ENCODE measurements at places on chromosomes 3 and 15.

GRCh38 chr3:23829242-23829934, 23.6 kb downstream of the UBE2E1 start:
- DNase-seq = no peak

DNA sequence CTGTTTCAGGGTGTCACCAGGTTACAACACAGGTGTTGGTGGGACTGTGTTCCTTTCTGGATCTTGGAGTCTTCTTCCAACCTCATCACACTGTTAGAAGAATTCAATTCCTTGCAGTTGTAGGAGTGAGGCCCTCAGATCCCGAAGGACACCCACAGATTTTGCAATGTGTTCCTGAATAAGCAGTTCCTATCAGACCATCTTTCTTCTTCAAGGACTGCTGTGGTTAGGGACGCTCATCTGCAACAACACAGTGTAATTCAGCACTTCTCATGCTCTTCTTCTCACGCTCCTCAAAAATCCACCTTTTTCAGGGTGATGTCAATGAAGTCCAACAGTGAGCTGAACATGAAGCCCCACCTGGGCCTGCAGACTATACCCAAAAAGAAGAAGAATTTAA, 18.8 kb downstream of the TM2D3 start:
- no peak for DNase-seq

DNA sequence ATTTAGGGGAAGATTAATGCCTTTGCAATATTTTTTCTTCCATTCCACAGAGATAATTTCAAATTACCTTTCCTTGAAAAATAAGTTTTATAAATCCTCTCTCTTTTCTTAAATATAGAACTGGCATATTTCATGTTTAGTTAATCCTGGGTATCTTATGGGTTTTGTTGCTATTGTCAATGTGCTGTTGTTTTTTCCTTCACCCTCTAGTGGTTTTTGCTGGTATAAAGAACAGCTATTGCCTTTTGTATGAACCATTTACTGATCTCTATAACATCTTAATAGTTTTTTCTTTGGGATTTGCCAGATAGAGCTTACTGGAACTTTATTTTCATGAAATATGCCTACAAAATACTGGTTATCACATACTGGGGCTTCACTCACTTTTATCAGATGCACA, 359.6 kb upstream of the DPPA4 start:
- DNase-seq = no peak

DNA sequence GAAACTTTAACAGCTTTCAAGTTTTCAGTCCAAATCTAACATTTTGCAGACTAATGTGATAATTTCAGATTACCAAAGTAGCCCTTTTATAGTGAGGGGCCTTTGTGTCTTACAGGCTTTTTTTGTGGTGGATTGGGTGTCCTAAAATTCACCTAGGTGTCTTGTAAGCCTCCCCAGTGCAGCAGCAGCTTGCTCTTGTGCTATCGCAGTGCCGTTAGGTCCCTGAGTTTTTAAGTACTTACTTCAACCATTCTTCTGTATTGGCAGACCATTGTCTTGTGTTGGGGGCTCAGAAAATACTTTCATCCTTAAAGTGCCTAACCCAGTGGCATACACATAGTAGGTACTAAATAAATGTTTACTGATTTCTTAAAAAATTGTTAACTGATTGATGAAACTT, 2.1 kb downstream of the PDE8A start:
- DNase-seq = no peak

GRCh38 chr3:153621953-153622352, 459.9 kb downstream of the RAP2B start:
- no peak for DNase-seq

DNA sequence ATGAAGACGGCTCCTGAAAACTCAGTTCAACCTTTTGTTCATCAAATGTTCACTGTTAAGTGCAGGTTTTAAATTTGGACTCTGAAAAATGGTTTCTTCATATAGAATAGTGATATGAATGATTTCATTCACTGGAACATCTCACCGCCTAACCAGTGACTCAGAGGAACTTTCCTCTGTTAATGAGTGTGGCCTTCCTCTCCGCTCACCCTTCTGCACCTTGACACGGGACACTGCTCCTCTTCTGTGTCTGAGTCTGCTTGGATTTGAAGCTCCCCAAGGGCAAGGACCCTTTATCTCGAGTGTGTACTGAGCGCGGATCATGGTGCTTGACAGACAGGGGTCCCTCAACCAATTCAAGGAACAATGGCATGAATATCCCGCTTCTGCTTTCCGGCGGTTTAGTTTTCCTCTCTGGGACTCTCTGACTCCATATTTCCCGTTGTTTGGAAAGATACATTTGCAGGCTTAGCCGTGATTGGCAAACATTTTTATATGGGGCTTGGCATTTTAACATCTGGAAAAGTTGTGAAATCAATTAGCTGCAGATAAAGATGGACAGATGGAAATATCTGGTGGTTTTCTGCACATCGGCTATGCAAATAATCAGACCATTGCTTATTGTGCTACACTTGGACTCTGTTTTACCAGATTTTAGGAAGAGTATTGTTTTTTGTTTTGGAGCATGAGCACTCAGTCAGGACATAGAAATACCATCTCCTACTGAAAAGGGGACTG, 20.9 kb downstream of the KBTBD8 start:
- DNase-seq = no peak

DNA sequence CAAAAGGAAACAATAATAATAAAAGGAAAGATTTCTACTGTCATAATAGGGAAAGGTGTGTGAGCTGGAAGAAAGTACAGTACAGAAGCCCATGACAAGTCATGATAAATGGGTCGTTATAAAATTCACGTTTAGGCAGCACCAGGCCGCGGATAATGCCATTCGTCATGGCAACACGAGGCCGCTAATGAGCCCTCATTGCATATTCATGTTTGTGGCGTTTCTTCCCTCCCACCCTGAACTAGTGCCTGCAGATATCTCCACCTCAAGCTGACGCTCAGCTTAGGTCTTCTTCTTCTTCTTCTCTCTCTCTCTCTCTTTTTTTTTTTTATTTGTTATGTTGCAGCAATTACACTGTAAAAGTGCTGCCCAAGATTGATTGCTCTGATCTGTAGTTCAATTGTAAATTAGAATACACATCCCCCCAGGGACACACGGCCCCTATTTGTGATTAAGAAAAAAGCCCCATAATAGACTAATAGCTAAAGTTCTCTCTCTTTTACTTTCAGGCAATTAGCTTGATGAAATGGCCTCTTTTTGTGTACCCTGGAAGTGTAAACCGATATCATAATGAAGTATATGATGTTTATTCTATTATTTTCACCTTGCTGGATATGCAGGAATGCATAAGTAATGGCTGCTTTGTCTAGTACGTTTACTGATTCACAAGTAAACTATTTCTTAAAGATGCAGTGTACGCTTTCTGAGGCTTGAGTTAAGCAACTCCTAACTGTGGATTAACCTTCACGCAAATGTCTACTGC, 61.9 kb upstream of the NR2F2 start:
- DNase-seq = no peak

DNA sequence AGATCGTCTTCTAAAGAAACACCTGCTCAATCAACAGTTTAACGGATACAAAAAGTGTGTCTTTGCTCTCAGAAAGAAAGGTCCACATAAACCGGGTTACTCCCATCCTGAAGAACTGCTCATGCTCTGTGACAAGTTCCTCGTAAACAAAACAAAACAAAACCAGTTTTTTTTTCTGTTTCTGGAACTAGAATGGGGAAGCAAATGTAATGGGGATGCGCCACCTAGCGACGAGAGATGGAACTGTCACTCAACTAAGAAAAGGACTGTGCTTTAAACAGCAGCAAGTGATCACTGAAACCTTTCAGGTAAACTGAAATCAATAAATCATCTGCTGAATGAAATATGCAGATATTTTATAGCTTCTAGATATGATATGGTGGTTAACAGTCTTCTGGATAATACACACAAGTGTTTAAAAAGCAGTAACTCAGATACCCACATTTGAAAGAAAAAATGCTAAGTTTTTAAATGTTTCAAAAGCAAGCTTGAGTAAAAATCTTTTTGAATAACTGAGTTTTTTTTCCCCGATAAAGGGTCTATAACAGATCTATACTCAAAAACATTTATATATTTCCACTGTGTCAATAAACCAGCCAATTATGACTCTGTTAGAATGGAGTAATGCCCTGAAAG, 10.9 kb downstream of the TM2D3 start:
- peak; percentile 45 for DNase-seq

GRCh38 chr3:131361464-131362421, 19.8 kb upstream of the NUDT16 start:
- DNase-seq = no peak

DNA sequence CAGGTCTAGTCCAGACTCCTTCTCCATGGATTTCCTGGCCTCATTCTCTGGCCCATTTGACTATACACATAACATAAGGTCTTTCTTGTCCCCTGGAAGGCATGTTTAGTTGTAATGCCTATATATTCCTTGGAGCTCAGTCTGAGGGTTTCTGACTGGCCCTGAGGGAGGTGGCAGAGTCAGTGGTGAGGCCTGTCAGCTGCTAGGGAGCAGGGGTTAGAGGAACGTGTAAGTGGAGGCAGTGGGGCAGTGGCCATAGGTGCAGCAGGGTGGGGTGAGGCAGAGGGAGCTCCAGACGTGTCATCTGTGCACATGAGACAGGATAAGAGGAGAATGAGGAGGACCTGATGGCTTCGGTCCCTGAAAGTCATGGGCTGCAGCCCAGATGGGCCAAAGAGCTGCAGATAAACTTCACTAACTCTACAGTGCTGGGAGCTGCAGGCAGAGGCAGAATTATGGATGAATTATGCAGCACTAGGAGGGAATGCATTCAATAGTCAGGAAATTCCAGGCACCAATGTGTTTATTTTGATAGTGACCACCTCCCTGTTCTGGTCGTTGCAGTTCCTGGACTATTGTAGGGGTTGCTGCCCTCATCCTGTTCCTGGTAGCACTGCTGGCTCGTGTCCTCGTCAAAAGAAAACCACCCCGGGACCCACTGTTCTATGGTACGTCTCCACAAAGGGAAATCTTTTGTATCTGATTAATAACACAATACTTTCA, 4.9 kb downstream of the TM6SF1 start:
- DNase-seq = no peak

GRCh38 chr3:46719044-46719565, 1.4 kb upstream of the PRSS50 start:
- DNase-seq = no peak

DNA sequence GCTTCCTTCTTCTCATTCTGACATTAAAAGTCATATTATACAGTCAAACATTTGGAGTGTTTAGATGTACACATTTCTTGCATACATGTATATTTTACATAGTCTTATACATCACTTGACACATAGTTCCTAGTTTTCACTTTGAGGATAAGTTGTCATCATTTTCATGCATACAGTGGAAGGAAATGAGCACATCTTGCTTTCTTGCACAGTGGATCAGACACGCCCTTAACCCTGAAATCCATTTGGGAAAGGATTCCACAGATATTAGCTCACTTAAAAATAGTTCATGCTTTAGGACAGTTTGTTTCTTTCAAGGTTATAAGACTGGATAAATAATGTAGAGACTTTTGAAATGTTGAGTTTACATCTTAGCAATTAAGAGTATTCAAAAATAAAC, 148.6 kb upstream of the MME start:
- no peak for DNase-seq

DNA sequence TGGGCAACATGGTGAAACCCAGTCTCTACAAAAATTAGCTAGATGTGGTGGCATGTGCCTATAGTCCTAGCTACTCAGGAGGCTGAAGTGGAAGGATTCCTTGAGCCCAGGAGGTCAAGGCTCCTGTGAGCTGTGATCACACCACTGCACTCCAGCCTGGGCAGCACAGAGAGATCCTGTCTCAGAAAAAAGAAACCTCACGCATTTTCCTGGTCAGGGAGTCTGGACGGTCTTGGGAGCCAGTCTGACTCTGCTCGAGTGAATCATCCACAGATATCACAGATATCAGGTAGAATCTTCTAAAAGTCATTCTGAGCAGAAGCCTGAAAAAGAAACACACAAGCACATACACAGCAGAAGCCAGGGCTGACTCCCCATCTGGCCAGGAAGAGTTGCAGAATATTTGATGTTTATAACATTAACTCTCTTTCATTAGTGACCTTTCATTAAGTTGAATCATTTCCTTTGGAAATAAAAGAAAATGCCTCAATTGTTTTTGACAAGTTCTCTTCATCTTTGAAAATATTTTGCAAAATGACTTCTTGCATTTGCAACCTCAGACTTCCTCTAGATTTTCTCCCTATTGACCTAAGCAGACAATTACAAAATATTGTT, 56.5 kb upstream of the ABHD17C start:
- no peak for DNase-seq

GRCh38 chr15:89089316-89090230, 1.3 kb downstream of the ABHD2 start:
- DNase-seq = no peak

DNA sequence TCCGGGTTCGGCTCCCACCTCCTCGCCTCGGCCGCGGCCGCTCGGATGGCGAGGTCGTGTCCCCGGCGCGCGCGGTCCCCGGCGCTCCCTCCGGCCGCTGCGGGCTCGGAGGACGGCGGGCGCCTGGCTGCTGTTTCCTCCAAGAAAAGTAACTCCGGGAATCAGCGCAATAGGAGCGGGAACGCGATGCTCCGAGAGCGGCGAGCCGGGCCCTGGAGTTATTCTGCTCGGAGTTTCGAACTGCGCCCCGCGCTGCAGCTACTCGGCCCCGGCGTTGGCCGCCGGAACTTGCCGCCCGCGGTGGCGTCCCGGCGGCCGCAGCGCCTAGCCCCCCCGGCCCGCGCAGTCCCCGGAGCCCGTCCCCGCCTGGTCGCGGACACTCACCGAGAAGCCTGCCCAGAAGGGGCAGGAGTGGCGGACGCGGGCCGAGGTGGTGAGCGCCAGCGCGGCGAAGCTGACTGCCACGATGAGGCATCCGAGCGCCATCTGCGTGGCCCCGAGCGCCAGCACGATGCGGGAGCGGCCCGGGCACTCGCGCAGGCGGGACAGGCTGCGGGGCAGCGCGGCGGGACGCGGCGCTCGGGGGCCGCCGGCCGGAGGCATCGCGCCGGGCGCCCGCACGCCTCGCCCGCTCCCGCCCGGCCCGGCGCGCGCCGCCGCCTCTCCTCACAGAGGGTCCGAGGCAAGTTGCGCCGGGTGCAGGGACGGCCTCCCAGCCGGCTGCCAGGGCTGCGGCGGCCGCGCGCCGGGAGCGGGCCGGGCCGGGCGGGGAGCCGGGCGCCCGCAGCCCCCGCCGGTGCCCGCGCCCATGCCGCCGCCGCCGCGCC, 251.9 kb downstream of the TJP1 start:
- DNase-seq = no peak

DNA sequence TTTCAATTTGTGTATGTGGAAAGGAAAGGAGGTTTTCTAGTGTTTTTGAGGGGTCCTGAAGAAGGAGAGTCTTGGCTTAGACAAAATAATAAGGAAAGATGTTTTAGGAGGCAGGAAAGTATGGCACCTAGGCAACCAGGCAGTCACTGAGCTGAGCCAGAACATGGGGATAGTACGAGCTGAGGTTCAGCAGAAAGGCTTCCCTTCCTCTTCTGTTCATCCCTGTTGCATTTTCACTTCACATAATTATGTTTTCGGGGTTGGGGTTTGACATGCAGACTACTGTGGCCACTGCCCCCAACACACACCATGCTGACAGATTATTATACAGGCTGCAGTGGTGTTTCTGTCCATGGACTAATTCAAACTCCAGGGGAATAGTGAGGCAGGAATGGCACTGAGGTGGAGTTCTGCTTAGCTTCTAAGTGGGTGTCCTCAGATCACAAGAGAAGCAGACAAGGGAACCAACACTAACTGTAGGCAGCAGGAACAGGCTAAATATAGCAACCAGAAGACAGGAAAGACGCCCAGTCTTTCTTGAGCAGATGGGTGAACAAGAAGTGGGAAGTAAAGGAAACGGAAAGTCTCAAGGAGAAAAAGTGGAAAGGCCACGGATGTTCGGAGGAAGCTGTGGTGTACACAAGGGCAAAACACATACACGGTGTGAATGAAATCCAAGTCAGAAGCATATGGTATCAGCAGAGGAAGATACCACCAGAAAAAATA, 305.8 kb downstream of the PLCL2 start:
- DNase-seq = no peak
